ENCODE measurements at places on chromosomes 6 and 20.

DNA sequence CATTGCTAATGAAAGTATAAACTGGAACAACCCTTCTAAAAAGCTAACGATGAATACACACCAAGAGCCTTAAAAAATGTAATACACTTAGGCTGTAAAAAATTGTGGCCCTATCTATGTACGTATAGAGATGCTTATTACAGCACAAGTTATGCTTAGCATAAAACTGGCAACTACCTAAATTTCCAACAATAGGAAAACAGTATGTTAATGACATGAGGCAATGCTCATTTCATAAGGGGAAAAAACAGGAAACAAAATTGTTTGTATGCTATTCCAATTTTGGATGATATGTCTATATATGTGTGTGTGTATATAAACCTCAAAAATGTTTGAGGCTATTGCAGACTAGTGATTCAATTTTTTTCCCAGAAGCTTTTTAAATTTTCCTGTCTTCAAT lies 82.5 kb downstream of the DTNBP1 start:
- DNase-seq, result no peak

- DNase-seq, result no peak
Measured at GRCh38 chr20:21534886-21535285, 21.0 kb upstream of the NKX2-2 start.

DNA sequence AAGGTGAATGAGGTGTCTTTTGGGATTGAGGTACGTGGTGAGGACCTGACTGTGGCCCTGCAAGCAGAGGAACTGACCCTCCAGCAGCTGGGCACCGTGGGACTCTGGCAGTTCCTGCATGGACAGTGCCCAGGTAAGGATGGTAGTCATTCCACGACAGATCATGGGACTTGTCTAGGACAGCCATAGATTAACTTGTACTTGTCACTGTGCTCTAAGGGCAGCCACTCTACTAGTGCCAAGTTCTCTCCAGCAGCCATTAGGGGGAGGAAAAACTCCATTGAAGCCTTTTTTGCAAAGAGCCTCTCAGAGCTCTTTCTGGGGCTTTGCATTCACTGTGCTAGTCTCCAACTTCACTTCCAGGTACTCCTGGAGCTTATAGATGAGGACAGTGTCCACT lies 20.4 kb downstream of the TAF11 start:
- no peak for DNase-seq

DNA sequence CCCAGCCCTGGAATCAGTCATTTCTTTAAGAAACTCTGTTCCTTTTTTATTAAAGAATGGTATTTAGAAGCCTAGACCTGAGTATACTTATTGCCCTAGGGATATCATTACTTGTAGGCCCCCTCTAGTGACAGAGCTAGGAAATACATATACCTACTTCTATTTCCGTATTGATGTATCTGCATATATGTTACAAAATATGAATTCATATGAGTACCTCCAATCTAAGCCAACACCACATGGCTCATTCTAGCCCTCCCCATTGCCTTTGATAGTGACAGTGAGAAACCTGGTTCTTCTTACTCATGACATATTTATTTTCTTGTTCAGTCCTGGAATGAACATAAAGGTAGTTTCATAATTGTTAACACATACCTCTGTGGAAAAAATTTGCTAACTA lies 137.2 kb downstream of the FARS2 start:
- no peak for DNase-seq

GRCh38 chr6:42141603-42142117 lies 760 bp downstream of the C6orf132 start:
- no peak for DNase-seq

GRCh38 chr6:43806043-43806757 lies 36.2 kb downstream of the VEGFA start:
- no peak for DNase-seq

GRCh38 chr20:40603057-40603651 lies 85.9 kb downstream of the MAFB start:
- DNase-seq, result no peak

GRCh38 chr20:37919389-37920040 lies 16.6 kb downstream of the VSTM2L start:
- no peak for DNase-seq

DNA sequence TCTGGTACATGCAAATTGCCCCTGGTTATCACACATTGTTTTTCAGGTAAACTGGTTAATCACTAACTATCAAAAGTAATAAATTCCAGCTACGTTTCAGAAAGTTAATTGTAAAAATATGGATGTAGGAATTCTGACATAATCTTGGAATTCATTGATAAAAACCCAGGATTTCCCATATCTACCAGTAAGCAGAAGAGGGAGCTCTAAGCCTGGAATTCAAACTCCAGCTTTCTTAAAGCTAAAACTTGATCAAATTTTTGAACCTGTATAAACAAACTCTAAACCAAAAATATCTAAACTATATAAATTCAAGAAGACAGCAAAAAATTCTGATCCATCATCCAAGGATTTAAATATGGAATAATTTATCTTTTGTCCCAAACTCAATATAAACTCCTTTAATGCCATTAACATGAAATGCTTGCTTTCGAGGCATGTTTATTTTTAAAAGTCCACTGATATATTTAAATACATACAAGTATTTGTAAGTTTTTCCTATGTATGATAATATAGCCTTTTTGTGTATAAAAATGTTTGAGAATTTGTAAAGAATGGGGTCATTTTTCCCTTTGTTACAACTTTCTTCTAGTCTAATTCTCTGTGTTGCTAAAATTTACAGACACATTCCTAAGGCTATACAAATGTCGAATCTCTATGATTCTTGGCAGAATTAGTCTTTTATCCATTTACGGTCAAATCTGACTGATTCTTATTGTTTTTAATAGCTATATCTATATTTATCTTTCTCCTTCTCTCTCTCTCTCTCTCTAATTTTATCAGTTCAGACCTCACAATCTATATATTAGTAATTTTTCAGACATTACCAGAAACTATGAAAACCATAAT lies 91.4 kb upstream of the RNF217 start:
- no peak for DNase-seq

GRCh38 chr20:54282625-54283024 lies 74.7 kb downstream of the PFDN4 start:
- DNase-seq, result no peak

DNA sequence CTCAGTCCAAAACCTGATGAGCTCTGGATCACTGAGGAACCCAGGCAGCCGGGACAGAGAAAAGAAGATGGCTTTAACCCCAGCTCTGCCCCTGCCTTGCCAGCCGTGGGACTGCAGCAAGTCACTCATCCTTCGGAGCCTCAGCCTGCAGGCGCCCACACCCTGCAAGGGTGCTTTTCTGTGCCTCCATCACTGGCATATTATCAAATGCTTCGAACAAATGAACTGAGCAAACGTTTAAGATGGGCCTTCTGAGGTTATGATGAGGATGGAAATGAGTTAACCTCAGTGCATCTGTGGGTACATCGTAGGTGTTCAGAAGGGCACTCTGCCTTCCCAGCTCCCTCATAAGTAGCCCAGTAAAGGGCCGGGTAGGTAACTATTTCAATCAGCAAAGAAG lies 79.0 kb downstream of the NFATC2 start:
- DNase-seq, result no peak

DNA sequence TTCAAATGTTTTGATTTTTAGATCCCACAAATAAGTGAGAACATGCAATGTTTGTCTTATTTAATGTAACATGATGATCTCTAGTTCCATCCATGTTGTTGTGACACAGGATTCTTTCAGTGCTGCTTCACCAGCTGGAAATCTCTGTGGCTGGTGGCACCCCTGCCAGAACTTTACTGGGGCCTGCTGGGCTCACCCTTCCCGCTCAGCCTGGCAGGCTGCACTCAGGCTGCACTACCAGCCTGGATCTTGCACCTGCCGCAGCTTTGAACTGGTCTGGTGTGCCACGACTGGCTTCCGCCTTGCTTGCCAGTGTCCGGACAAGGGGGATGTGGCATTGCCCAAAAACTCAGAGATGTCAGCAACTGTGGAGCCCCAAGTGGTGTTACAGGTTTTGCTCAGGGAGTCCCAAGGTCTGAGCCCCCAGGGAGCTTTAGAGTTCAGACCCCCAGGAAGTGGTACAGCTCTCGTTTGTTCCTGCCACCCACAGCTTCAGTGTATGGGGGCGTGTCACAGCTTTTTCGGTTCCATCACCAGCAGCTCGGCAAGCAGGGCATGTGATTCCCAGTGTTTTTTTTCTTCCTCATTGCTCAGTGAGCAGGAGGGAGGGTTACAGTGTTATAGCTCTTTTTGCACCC lies 72.3 kb upstream of the SYNCRIP start:
- DNase-seq, result no peak

GRCh38 chr6:81098109-81098814 lies 654.2 kb downstream of the TENT5A start:
- no peak for DNase-seq

- DNase-seq, result no peak
Measured at GRCh38 chr6:20312606-20313005, 89.1 kb upstream of the E2F3 start.

- DNase-seq, result no peak
Measured at GRCh38 chr20:47309806-47310426, 46.6 kb downstream of the ZMYND8 start.

DNA sequence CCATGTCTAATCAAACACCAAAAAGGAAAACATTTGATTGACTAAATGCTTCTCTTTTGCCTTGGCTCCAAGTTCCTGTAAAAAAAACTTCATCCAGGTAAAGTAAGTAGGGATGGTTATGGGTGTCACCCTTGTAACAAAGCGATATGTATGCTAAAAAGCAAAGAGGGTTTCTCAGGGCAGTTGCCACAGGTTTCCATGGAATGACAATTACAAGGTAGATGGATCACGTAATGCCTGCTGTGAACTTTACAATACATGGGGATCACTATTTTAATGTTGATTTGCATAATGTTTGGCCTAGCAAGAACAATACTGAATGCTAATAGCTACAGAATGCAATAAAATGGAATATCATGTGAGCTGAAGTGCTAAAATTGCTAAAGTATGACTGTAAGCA lies 2.9 kb upstream of the BMP2 start:
- no peak for DNase-seq

GRCh38 chr6:140979642-140980091 lies 1153.1 kb upstream of the GJE1 start:
- no peak for DNase-seq

DNA sequence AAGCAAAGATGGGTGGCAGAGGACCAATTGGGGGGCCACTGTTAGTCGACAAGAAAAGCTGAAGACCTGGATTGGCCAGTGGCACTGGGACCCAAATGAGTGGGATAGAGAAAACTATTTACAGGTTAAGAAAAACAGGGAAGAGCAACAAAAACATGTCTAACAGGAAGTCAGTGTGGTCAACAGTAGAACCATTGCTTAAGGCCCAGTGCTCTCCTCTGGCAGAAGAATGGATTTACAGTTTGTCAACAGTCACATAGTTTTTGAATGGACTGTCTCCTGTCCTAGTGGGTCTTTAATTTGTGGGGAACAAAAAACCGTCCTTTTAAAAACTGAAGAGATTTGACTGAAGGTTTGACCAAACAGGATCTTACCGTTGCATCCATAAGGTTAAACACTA lies 12.1 kb upstream of the WTAP start:
- no peak for DNase-seq

DNA sequence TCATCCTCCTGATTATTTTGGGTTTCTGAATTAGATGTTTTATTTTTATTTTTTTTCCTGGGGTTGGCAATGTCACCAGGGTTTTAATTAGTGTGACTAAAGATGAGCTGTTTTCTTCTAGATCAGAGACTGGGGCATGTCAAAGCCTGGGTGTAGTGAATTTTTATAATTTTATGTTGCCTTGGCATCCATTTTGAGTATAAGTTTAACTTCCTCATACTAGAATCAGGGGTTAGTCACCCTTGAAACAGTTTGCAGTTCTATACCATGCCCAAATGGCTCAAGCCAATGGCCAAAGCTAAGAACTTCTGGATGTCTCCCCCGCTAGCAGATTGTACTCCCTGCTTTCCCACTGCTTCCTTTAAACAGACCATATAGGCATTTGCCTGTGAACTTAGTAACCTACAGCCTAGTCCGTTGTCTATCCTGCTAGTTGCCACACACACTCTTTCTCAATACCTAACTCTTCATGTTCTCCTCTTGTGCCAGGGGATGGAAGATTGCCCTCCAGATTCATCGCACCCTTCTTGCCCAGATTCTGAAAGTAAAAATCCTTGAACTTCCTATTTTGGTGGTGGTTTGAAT lies 54.5 kb downstream of the KIAA0408 start:
- no peak for DNase-seq

GRCh38 chr20:61556673-61557072 lies 304.6 kb downstream of the CDH4 start:
- DNase-seq, result no peak
